Skeletal muscle tissue (tissue), 5 donors: ENCODE measurements at places on chromosomes 11 and 22. TPM values are rescaled to one million over a fixed set of nuclear protein-coding genes. Genes with fewer than 3 reads are reported as not detected.

YPEL4 gene
- total RNA-seq, result 0.52 TPM

PIK3IP1 gene
- total RNA-seq, result 6.3 TPM

HSPB2 gene
- total RNA-seq, result 16.7 TPM

OR51I1 gene
- 0.52 TPM for total RNA-seq

C22orf31 gene
- total RNA-seq, result 1.6 TPM

CHST1 gene
- total RNA-seq, result 3.1 TPM

OR52I1 gene
- total RNA-seq, result not detected

OR2AG2 gene
- not detected for total RNA-seq
